GM19239 (cell line): ENCODE measurements at places on chromosomes 5 and 9.

DNA sequence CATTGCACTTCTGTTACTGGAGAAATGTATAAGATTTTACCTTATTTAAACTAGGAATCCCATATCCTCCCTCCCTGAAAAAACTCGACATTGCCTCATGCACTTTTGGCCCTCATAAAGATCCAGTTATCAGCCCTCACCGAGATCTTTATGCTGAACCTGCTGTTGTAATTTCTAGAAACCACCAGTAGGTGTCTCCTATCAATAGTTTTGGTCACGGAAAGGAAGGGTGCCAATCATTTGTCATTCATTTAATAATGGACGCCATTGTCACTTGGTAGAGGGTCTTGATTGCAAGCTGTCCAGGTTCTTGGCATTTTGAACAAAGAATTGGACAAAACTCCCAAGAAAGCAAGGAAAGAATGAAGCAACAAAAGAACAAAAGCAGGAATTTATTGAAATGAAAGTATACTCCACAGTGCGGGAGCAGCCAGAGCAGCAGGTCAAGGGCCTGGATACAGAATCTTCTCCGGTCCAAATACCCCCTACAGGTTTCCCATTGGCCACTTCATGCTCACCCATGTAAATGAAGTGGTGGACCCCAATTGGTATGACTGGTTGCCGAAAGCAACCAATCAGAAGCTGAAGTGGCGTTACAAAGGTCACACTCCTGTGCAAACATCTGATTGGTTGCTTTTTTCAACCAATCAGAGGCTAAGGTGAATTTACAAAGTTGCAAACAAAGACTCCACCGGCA, 524.3 kb downstream of the PSAT1 start:
- peak; percentile 32 for DNase-seq

DNA sequence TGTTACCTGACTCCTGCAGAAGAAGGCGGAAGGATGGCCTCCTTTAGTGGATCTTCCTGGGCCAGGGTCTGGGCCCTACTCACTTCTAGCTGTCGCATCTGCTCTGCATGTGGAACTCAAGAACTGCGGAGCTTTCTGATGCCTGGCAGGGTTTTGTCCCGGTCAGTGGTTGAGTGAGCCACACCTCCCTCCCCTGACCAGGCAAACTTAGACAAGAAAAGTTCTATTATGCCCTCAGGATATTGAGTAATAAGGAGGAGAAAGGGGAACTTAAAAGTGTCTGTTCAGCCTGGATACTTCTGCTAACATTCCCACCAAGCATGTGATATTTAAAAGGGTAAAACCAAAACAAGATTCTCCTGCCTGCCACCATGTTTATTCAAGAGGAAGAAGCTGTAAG, at the start of gene FYB1:
Gene FYB1, minus strand, starts transcription at position 127 of the 400 bp plus-strand sequence. CDS start 16,603 bp downstream, outside the sequence.
- DNase-seq = no peak

- DNase-seq = no peak
These were observed 12.0 kb upstream of the PCSK5 start for GRCh38 chr9:75878488-75878860.

- DNase-seq = no peak
These were observed 3.2 kb downstream of the SNX30 start for GRCh38 chr9:112753725-112754124.

DNA sequence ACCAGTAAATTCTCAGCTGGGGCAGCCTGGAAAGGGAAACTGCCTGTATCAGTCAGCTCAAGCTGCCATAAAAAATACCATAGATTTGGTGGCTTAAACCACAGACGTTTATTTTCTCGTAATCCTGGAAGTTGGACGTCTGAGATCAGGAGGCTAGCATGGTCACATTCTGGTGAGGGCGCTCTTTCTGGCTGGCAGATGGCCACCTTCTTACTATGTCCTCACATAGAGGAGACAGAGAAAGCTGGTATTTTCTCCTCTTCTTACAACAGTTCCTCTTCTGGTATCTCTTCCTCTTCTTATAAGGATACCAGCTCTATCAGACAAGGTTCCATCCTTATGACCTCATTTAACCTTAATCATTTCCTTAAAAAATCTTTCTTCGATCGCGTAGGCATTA, 50.5 kb upstream of the RFX3 start:
- DNase-seq = no peak

GRCh38 chr9:69139596-69139995, 34.5 kb upstream of the TJP2 start:
- DNase-seq = no peak

- no peak for DNase-seq
These were observed 7.9 kb upstream of the CARD19 start for GRCh38 chr9:93087971-93088655.

GRCh38 chr5:176573564-176574296, 24.6 kb downstream of the CDHR2 start:
- peak; percentile 90 for DNase-seq

DNA sequence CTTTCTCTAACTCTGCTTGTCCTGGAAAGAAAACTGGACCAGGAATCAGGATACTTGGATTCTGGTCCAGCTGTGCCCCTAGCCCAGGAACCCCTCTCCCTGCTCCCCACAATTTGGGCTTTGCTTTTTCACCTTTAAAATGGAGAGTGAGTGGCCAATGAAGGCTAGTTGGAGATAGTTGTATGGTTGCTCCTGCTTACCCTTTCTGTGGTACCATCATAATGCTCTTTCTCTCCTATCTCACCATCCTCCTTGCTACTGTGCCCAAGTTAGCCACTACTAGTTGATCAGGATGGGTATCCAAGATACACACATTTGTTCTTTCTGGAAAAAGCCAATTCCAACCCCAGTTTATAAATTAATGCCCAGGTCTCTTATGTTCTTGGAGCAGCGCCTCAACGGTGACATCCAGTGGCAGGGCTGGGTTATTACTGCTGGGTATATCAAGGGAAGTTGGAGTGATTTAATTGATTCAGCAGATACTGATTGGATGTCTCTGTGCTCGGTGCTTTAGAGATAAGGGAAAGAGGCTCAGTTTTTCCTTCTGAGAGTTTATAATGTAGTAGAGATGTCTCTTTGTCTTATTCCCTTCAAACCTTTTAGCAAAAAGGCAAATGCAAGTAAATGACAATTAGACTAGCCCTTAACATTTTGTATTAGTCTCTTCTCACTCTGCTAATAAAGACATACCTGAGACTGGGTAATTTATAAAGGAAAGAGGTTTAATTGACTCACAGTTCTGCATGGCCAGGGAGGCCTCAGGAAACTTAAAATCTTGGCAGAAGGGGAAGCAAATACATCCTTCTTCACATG, 38.5 kb downstream of the FAXDC2 start:
- peak; percentile 46 for DNase-seq

DNA sequence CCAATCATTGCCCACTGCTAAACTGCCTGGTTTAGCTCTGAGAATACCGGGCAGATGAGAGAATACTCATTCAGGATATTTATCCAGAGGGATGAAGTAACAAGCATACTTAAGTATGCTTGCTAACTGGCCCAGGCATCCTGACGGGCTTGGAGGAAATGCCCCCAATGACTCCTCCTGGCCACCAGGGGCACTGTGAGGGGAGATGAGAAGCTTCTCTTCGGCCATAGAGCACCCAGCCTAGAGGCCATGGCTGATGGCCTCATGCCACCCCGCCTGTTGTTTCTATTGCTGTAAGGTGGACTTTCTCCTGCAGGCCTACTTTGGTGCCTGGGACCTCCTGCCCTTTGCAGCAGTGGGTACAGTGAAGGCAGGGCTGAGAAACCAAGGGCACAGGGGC, 134.5 kb upstream of the FSTL4 start:
- DNase-seq = peak; percentile 24

DNA sequence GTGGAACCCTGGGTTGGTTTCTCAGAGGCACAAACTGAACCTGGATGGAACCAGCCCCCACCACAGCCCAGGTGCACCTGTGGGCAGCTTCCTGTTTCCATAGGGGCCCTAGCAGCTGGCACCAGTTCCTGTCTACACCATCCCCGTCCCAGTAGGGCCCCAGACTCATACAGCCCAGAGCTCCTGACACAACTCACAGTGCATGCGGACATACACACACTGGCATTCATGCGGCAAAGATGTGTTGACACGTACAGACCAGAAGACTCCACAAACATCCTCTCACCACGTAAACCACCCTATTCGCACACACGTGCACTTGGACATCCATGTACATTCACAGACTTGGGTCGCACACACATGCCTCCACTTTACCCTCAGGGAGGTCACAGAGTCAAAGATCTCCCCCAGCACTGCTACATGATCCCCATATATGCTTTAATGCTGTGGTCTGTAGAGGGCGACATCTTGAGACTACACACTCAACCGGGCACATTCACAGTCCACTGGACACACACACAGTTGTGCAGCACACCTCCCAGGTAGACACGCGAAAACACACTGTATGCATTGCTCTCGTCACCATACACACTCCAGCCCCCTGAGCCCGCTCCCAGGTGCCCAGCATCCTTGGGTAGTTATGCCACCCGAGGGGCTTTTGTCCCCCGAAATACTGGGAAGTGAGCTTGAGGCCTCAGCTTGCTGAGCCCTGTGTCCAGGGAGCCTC, 22.4 kb downstream of the CXXC5 start:
- DNase-seq = peak; percentile 78

GRCh38 chr5:107513337-107514085, 157.2 kb downstream of the EFNA5 start:
- DNase-seq = no peak

DNA sequence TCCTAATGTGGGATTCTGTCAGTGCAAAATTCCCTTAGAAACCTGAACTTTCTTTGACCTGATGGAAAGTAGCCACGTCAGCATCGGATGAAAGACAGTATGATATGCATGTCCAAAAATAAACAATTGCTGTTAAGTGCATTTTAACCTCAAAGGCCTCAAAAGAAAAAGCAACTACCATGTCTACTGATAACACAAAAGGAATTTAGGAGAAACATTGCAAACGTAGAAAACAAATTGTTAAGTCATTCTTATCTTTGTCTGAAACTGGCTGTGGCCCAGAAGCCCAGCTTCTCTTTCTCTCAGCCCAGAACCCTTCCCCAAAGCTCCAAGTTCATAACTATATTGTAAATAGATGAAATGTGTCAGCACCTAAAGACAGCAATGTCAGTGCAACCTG, 11.1 kb upstream of the LHFPL2 start:
- DNase-seq = no peak
